Activated naive CD8-positive, alpha-beta T cell treated with anti-CD3 and anti-CD28 coated beads, Interleukin-2, amount 10 ng/mL, durations not matched to agents 7 days and 5 days (primary cell): ENCODE measurements at places on chromosomes 3 and 15. TPM values are rescaled to one million over a fixed set of nuclear protein-coding genes. Genes with fewer than 3 reads are reported as not detected.

- H3K27ac ChIP-seq = no peak overlapping the region
- DNase-seq = no peak
- H3K4me3 ChIP-seq = no peak overlapping the region
- H3K36me3 ChIP-seq = no peaks in the 10 kb centered on the region
- no peaks in the 10 kb centered on the region for H3K4me1 ChIP-seq
Measured at GRCh38 chr3:78090382-78090781, 1050.5 kb downstream of the ROBO2 start.

DNA sequence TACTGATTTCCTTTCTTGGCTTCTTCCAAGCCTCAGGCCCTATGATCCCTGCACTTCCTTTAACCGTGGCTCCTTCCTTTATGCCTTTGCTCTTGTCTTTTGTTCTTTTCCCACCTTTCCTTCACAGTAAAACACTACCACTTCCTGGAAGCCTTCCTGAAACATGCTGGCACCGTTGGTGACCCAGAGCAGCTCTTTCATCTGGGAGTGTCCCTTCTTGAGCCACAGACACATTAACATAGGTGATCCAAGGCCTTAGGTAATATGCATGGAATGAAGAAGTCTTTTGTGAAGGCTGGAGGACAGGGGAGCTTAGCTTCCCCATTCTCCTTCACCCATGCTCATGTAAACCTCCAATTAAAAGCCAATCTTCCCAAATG lies 39.4 kb downstream of the AMOTL2 start:
- no peaks in the 10 kb centered on the region for H3K4me1 ChIP-seq
- no peak overlapping the region for H3K4me3 ChIP-seq
- no peaks in the 10 kb centered on the region for H3K36me3 ChIP-seq

The MESP2 gene
- not detected for total RNA-seq

The CPNE9 gene
- not detected for total RNA-seq

GRCh38 chr15:58070801-58071418 lies 5.4 kb upstream of the ALDH1A2 start:
- H3K4me3 ChIP-seq = no peak overlapping the region
- peaks cover 3% of the 10 kb centered on the region for H3K4me1 ChIP-seq
- H3K36me3 ChIP-seq = no peaks in the 10 kb centered on the region

The ACP3 gene
- total RNA-seq = not detected

GRCh38 chr15:60704717-60705116 lies 225.8 kb upstream of the ICE2 start:
- H3K27ac ChIP-seq = no peak overlapping the region
- DNase-seq = no peak
- no peak overlapping the region for H3K4me3 ChIP-seq

GRCh38 chr15:30043211-30043655 lies 39.5 kb upstream of the GOLGA8J start:
- no peaks in the 10 kb centered on the region for H3K4me1 ChIP-seq
- no peak overlapping the region for H3K4me3 ChIP-seq
- H3K36me3 ChIP-seq = no peaks in the 10 kb centered on the region
- no peak overlapping the region for H3K27ac ChIP-seq
